ENCODE measurements at places on chromosomes 6 and 20.

- no peak for DNase-seq
These were observed 5.3 kb downstream of the KIF25 start for GRCh38 chr6:168002804-168003203.

- DNase-seq: no peak
These were observed 3.4 kb downstream of the HLA-F start for GRCh38 chr6:29726571-29727194.

DNA sequence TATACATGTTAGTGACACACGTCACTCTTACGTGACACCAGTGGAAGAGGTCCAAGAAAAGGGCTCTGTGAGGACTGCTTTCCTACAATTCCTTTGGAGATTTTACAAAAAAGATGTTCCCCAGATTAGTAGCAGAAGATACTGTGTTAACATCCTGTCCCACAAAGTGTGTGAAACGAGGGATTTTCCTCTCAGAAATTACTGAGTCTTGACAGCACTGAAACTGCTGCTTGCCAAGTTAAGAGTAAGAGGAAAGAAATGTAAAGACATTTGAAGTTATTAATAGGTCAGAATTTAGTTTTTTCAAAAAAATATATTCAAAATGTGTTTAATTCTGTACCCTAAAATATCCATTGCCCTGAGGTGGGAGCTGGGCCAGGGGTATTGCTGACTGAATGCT is 58.8 kb upstream of the MAP7 start:
- no peak for DNase-seq

DNA sequence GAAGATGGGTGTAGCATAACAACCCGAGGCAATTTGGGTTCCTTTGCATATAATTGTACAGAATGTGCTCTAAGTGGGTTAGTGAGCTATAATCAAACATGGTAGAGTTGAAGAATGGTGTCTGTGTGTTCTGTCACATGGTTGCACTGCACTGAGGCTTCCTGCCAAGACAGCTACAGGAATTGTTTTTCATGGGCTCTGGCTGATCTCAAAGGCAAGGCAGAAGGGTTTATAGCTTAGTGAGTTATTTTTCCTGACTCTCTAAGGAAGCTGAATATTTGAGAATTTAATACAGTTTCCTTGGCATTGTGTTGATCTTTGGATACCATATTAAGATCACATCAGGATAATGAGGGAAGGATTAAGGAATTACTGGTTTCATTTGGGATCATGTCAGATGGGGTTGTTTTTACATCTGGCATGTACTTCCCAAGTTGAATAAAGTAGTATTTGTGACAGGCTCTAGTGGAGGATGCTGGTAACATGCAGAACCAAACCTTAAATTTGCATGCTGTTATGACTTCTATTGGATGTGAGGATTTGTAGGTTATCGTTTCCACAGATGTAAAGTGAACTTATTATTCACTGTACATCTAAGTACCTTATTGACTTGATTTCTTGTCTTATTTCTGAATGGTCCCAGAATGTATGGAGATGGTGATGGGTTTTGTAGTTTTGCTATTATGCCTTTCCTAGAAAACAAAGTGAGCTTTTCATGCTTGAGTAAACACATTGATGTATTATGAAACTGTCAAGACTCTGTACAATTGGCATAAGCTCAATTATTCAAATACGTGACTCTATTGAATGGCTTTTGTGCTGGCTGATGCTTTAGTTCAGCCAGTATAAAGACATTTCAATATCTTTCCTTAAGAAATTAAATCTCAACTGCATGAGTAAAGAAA is 43.3 kb downstream of the LRRC1 start:
- no peak for DNase-seq

All from activated T-helper 9 cell treated with anti-CD3 and anti-CD28 coated beads, Interleukin-2, amount 50 U/mL, for 16 hours (primary cell).